ENCODE measurements at places on chromosomes 3 and 15.

- DNase-seq = no peak
Measured at GRCh38 chr15:101675796-101676582, 23.8 kb upstream of the TM2D3 start.

DNA sequence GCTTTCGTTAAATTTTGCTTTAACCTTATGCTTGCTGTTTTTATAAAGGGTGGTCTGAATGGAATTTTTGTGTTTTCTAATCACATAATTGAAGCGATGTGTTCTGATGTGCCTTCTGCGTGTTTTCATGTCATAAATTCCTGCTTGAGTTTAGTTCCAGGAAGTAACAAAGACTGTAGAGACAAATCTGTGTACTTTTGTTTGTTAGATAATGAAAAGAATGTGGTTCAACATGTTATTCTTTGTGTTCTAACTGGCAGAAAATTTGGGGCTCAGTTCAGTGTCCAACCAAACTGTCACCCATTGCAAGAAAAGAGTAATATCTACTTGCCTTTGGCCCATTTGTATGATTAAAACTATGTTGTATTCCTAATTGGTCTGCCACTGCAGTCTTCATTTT lies 324.0 kb downstream of the DIPK2A start:
- DNase-seq = no peak

- no peak for DNase-seq
Measured at GRCh38 chr15:68769702-68770101, 51.0 kb downstream of the ANP32A start.

- DNase-seq = no peak
Measured at GRCh38 chr3:11769704-11770476, 76.8 kb downstream of the TAMM41 start.

- DNase-seq = peak; percentile 74
Measured at GRCh38 chr3:45204136-45204535, 22.0 kb downstream of the TMEM158 start.

DNA sequence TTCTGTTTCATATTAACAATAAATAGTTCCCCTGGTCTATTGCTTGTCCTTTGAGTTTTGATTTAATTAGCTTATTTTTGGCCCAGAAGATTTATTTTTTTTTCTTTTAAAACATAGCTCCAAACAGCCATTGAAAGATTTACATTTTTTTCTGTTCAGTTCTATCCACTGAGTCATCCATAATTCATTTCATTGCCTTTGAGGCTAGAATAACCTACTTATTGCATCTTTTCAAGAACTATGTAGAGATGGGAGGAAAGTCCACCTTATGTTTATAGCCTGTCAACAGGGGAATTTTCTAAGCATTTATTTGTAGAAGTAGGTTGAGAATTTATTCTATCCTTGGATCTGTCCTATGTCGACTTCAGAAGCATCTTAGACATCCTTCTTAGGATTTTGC lies 53.4 kb upstream of the CHD2 start:
- no peak for DNase-seq

- peak; percentile 62 for DNase-seq
Measured at GRCh38 chr3:53350652-53351051, 3.3 kb upstream of the DCP1A start.

GRCh38 chr3:160003520-160004128 lies 15.0 kb downstream of the IL12A start:
- peak; percentile 75 for DNase-seq

DNA sequence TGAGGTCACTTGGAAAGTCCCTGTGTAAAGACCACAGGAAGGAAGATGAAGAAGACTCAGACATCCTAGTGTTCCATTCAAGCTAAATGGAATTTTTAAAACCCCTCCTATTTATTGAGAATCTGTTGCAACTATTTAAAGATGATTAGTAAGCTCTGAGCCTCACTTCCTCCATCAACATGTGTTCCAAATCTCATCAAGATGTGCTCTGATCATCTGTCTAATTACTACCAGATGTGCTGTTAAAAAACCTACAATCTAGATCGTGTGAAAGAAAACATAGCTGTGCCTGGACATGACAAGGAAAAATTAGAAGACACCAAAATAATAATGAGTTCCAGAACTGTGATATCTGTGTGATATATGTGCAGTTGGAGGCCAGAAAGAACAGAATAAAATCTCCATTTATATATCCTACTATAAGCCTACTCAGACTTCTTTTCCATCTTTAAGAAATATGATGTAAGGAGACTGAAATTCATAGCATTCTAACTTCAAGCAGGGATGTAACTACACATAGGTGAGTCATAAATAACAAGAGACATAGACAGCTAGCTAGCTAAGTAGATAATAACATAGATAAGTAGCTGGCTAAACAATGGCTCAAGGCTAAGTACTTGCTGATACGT lies 7.8 kb downstream of the XPC start:
- DNase-seq = no peak

- DNase-seq = peak; percentile 89
Measured at GRCh38 chr3:160134964-160135363, 90.3 kb upstream of the C3orf80 start.

GRCh38 chr3:195458316-195458717 lies 15.5 kb upstream of the ACAP2 start:
- peak; percentile 36 for DNase-seq

DNA sequence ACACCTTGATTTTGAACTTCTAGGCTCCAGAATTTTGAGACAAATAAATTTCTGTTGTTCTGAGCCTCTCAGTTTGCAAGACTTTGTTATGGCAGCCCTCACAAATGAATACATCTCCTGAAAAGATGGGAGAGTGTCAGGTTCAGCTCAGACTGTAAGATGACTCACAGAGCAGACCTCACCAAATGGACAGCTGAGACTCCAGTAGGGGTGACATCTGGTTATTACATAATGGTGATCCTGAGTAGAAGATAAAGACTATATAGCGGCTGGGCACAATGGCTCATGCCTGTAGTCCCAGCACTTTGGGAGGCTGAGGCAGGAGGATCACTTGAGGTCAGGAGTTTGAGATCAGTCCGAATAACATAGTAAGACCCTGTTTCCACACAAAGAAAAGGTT lies 26.2 kb upstream of the MTMR14 start:
- no peak for DNase-seq

DNA sequence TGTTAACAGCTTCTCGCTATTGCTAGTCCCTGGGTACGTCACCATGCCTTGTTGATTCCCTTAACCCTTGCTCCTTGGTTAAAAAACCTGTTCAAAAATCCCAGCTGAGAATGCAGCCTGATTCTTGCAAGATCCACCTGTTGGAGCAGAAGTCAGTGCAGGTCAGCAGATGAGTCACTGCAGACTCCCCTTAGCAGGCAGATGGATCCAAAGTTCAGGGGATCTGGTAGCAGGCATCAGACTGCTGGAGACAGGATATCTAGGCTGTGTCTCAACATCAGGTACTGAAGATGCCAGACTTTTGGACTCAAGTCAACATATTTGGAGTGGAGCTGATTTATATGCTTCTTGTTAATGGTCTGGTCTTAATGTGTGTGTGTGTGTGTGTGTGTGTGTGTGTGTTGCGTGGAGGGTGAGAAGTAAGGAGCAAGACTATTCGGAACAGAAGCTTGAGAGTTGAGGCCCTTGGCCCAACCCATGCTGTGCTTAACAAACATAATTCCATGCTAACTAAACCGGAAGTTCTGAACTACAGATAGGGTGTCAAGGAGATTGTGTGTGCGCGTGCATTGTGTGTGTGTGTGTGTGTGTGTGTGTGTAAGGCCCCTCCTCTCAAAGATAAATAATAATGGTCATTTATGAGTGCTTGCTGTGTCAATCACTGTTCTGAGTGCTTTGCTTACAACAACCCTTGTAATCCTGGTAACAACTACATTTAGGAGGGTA lies 1.0 kb upstream of the C3orf52 start:
- no peak for DNase-seq

DNA sequence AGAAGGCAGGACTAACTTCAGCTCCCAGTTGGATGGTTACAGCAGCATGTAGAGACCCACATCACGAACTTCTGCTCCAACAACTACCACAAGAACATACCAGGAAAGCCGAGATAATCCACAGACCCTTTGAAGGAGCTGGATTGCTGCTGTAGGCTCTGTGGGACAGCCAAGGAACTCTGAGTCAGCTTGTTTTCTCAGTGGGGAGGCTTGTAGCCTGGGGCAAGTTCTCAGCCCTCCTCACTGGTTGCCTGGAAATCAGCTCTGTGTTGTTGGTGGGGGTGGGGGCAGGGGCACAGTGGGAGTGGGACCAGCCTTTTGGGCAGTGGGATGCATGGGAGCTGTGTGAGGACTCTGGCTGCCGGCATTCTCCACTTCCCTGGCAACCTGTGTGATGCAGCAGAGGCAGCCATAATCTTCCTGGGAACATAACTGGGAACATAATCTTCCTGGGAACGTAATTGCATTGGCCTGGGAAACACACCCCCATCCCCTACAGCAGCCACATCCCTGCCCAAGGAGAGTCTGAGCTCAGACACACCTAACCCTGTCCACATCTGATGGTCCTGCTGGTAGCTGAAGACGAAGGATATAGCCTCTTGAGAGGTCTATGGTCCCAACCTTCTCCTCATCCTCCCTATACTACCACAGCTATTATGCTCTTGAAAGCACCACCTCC lies 153.1 kb downstream of the PEAK1 start:
- no peak for DNase-seq

DNA sequence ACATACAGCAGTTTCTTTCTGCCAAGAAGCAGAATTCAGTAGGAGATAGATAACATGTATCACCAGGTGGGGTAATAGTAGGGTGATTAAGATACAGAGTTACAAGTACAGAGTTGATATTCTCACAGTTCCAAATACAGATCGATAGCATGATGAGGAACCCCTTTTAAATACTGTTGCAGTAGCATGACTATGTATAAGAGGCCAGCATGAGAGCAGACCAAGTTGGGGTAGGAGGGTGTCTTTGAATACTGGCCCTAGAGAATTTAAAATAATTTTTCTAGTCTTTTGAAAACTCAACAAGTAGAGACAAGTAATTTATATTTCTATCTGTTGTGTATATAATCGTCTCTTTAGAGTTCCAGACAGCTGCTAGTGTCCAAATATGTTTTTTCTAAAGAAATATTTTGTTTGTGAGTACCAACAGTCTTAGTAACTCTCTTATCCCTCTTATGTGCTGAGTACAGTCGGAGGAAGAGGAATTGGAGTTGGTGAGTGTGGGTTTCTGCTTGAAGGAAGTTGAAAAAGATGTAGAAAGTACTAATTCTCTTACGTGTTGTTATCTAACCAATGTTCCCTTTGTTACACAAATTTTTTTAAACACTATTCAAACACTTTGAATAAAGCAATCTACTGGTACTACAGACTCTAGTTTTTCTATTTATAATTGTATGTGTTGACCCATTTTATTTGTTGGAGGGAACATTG lies 30.2 kb downstream of the LYSMD4 start:
- peak; percentile 68 for DNase-seq

GRCh38 chr15:39273717-39274411 lies 307.0 kb upstream of the THBS1 start:
- no peak for DNase-seq

- DNase-seq = no peak
Measured at GRCh38 chr3:70177881-70178645, 134.4 kb downstream of the MDFIC2 start.

- no peak for DNase-seq
Measured at GRCh38 chr3:119885746-119886530, 104.0 kb downstream of the NR1I2 start.

GRCh38 chr15:51185213-51186159 lies 90.8 kb upstream of the TNFAIP8L3 start:
- no peak for DNase-seq

DNA sequence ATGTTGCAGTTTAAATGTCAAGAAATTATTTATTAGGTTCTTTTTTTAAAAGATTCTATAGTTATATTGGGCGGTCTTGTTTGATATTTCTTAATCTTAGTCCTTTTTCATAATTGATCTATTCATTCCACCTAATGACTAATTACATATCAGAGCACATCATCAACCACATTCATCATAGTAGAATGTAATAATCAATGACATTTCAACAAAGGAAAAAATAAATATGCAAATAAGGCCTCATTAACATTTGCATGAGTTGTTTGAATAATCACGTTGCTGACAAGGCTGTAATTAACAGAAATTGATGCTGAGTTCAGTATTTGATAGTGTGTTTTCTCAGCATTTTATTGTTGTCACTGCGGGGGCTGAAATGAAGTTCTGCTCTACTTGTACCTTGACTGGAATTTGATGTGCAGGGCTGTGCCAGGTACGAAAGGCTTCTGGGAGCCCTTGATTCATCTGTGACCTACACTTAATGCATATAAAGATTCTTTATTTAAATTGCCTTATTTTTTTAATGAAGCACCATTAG lies 215.7 kb downstream of the TCF12 start:
- DNase-seq = no peak

- no peak for DNase-seq
Measured at GRCh38 chr15:68616397-68616796, 37.6 kb downstream of the CORO2B start.

DNA sequence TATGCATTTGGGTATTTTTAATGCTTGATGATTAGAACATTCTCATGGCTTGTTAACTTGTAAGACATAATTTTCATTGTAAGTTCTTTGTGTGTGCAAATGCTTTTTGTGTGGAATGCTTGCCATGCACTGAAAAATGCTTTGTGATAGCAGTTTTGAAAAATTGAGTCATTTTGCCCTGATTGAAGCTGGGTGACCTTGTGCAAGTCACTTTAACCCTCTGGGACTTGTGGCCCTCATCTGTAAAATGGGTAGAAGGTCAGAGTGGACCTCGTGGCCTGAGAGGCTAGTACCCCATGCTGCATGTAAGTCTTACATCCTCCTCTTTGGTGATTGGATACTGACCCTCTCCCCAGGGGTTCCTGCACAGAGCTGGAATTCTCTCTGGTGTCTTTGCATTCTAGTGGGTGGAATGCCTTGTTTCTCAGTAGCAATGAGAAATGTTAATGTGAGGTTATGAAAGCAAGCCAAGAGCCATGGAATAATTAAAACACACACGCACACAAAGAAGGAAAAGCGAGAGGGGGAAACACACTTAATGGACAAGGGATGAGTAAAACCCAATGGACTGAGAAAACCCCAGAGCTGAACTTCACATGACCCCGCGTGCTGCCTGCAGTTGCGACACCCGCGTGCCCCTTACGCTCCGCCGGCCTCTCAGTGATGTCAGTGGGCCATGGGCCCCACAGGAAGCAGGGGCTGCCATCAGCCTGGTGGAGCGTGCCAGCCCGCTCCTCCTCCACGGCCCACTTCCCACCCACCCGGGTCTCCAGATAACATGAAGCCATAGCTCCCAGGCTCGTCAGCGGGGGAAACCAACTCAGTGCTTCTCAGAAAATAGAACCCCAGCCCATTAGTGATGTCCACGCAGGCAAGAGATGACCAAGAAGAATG lies 44.0 kb downstream of the SMAD3 start:
- peak; percentile 93 for DNase-seq
